Pancreas (tissue), 10 donors: ENCODE measurements at places on chromosomes 12 and 14. TPM values are rescaled to one million over a fixed set of nuclear protein-coding genes. Genes with fewer than 3 reads are reported as not detected.

DCP1B gene
- 6.7 TPM for total RNA-seq

DNA sequence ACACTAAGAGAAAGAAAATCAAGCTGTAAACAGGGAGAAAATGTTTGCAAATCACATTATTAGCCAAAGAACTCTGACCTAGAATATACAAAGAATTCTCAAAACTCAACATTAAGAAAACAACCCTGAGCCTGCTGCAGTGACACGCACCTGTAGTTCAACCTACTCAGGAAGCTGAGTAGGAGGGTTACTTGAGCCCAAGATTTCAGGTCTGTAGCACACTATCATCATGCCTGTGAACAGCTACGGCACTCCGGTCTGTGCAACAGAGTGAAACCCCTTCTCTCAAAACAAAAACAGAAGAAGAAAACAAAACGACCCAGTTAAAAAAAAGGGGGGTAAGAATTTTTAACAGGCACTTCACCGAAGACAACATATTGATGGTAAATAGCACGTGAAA lies 20.8 kb downstream of the SAV1 start:
- DNase-seq = no peak
- H3K27me3 ChIP-seq = no peaks in the 10 kb centered on the region
- peaks cover 12% of the 10 kb centered on the region for H3K4me1 ChIP-seq
- no peak overlapping the region for H3K27ac ChIP-seq
- H3K36me3 ChIP-seq = no peaks in the 10 kb centered on the region

DNA sequence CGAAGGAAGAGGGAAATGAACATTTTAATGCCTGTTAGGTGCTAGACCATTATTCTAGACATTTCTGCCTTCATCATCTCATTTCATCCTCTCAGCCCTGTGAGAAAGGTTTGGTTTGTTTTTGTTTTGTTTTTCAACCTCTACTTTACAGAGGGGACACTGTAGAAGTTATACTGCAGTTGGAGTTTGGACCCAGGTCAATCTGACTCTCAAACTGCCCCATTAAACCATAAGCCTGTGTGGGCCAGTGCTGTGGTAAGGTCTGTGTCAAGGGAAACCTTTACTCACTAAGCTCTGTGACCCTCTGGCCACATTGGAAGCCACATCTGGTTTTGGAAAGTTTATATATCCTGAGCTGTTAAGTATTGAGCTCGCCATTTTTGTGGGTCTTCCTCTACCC lies 8.5 kb downstream of the TEAD4 start:
- no peaks in the 10 kb centered on the region for H3K4me1 ChIP-seq
- no peak for DNase-seq

DNA sequence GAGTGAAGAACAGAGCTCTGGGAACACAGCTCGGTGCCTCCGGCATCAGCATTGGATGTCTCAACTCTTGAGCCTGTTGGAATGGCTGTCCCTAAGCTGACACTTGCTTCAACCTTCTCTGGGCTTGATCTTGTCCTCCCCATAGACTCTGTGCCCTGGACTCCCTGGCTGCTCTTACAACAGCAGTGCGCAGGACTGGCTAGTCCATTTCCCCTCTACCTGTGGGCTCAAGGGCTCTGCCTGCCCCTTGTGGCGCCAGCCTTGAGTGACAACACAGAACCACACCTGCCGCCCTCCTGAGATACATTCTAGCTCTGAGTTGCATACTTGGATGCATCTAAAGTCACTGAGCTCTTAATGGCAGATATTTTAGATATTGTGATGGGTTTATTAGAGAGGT lies 6.2 kb downstream of the CRADD start:
- H3K36me3 ChIP-seq = no peaks in the 10 kb centered on the region
- no peak overlapping the region for H3K27ac ChIP-seq
- no peaks in the 10 kb centered on the region for H3K27me3 ChIP-seq
- no peak for DNase-seq
- no peaks in the 10 kb centered on the region for H3K4me1 ChIP-seq
- H3K4me3 ChIP-seq = no peak overlapping the region

GRCh38 chr12:117844114-117844830 lies 124.5 kb downstream of the KSR2 start:
- H3K27me3 ChIP-seq = no peaks in the 10 kb centered on the region
- H3K4me3 ChIP-seq = no peak overlapping the region
- H3K4me1 ChIP-seq = no peaks in the 10 kb centered on the region
- H3K27ac ChIP-seq = no peak overlapping the region
- DNase-seq = no peak
